ENCODE measurements at places on chromosomes 7 and 10.

- DNase-seq = no peak
Measured at GRCh38 chr10:14742815-14743214, 31.9 kb downstream of the FAM107B start.

GRCh38 chr10:58515291-58515941, 2.7 kb downstream of the BICC1 start:
- no peak for DNase-seq

DNA sequence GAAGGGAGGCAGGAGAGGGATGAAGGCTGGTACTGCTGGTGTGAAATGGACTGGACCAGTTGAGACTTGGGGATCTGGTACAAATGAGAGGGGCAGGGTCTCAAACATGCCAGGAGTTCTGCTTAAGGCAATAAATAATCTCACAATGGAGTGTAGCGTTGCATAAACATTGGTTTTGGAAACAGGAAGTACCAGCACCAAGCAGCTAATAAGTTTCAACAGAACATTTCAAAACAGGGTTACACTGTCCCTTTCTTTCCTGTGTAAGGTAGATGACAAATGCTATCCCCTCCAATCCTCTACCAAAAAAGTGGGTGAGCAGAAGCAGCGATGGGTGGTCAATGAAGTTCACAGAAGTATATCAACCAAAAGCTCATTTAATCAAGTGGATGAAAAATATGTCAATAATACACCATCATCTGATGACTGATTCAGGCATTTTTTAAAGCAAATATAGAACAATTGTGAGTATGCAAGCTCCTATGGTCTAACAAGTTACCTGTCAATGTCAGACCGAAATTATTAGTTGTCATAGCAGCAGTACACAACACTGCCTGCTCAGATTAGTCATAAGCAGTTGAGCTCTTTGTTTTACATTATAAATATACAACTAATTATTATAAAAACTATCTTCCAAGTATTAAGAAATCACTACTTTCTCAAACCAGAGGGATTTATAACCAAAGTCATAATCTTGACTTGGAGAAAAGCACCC, 220.0 kb downstream of the FAM107B start:
- no peak for DNase-seq

- DNase-seq = no peak
Measured at GRCh38 chr7:88217675-88218428, 2.0 kb downstream of the SRI start.

- DNase-seq = no peak
Measured at GRCh38 chr10:6678211-6678803, 98.2 kb upstream of the PRKCQ start.

- no peak for DNase-seq
Measured at GRCh38 chr7:106022193-106022821, 59.2 kb downstream of the CDHR3 start.

DNA sequence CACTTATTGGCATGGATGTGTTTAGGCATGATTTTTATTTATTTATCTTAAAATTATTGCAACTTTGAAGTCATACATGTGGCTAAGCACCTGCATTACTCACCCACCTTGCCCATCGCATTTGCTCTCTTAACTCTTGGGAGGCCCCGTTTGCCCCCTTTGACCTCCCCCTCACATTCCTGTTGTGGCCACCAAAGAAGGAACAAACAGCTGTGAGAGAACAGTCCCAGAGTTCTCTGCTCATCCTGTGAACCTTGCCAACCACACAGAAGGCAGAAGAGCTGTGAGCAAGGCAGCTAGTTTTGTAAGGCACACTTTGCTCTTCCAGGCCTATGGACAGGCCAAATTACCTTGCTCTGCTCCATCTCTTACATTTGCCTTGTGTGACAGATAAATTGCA, 23.6 kb upstream of the FGL2 start:
- DNase-seq = no peak

- DNase-seq = no peak
Measured at GRCh38 chr10:73937333-73938043, 26.6 kb downstream of the PLAU start.

GRCh38 chr10:100371482-100372027, 24.5 kb downstream of the SCD start:
- no peak for DNase-seq

DNA sequence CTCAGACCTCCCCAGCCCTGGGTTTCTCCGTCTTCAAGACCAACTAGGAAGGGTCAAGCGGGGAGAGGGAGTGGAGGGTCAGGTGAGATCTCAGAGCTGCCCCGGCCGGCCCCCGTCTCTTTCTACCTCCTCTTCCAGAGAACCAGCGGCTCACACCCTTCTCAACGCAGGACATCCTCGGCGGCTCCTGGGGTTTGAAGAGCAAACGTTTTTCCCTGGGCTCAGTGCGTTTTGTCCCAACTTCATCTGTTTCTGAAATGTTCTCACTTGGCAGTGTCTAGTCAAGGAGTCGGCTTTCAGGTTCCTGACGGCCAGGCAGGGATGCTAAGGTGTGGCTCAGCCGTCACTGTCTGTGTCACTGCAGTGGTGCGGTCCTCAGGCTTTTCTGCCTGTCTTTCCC, 416.4 kb upstream of the FOXK1 start:
- no peak for DNase-seq

DNA sequence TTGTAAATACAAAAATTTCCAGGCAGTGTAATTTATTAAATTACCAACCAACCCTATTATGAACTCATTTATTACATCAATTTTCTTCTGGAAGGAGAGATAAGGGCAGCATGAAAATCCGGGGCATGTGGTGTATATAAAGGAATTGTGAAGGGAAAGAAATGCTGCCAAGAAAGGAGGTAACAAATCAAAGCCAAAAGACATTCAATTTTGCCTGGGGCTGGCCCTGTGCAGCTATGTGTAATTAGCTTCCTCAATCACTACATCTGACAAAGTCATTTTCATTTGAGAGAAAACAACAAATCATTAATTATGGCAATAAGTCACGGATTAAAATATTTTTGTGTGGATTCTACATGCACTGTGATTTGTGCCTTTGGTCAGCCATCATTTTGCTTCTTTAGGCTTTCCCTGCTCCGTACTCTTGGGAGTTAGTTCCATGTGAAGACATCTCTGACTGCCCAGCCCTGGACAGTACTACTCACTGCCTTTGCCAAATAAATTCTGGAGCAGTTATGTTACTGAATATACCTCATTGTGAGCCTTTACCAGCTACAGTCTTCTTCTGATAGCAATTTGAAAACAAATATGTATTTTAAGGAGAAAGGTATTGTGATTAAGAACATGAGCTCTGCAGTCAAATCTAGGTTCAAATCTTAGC, 191.7 kb downstream of the RELN start:
- DNase-seq = no peak

GRCh38 chr7:99072126-99072525, 71.8 kb downstream of the SMURF1 start:
- no peak for DNase-seq

- DNase-seq = no peak
Measured at GRCh38 chr7:36092221-36092771, 60.8 kb upstream of the EEPD1 start.

- no peak for DNase-seq
Measured at GRCh38 chr7:128167042-128167701, 73.9 kb upstream of the LEP start.

GRCh38 chr7:116809636-116810266, 52.6 kb upstream of the CAPZA2 start:
- DNase-seq = no peak

DNA sequence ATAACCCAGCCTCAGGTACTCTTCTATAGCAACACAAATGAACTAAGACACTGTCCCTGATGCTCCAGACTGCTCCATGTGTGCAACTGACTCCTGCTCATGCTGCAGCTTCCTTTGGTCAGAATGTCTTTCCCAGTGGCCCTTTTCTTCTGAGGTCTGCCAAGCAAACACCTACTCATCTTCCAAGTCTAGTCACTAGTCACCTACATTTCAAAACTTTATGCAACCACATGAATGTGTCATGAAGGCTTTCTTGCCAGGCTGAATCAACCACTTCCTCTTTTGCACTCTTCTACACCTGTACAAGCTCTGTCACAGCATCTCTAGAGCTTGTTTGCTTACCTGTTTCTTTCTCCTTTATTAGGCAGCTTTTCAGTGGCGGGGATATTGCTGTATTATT, 75.8 kb downstream of the LSMEM1 start:
- DNase-seq = no peak
